ENCODE measurements at places on chromosomes 1 and 21. TPM values are rescaled to one million over a fixed set of nuclear protein-coding genes. Genes with fewer than 3 reads are reported as not detected.

The INSRR gene
- 1.3 TPM for polyA plus RNA-seq

The SPATA1 gene
- 1.7 TPM for polyA plus RNA-seq

The CDA gene
- polyA plus RNA-seq: 6.2 TPM

DNA sequence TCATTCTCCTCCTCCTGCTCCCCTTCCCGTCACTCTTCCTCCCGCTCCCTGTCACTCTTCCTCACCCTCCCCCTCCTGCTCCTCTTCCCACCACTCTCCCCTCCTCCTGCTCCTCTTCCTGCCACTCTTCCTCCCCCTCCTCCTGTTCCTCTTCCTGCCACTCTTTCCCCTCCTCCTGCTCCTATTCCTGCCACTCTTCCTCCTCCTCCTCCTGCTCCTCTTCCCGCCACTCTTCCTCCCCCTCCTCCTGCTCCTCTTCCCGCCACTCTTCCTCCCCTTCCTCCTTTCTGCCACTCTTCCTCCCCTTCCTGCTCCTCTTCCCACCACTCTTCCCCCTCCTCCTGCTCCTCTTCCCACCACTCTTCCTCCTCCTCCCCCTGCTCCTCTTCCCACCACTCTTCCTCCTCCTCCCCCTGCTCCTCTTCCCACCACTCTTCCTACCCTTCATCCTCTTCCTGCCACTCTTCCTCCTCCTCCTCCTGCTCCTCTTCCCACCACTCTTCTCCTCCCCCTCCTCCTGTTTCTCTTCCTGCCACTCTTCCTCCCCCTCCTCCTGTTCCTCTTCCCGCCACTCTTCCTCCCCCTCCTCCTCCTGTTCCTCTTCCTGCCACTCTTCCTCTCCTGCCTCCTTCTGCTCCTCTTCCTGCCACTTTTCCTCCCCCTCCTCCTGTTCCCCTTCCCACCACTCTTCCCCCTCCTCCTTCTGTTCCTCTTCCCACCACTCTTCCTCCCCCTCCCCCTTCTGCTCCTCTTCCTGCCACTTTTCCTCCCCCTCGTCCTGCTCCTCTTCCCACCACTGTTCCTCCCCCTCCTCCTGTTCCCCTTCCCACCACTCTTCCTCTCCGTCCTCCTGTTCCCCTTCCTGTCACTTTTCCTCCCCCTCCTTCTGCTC is 28.7 kb upstream of the ARTN start:
- DNase-seq: no peak

- no peak for DNase-seq
Observed at GRCh38 chr1:59011663-59012062, 227.8 kb upstream of the JUN start.

GRCh38 chr1:201887116-201887866 is 1.4 kb upstream of the SHISA4 start:
- no peak for DNase-seq

GRCh38 chr1:14913482-14914177 is 239.9 kb upstream of the TMEM51 start:
- DNase-seq: no peak

- no peak for DNase-seq
Observed at GRCh38 chr1:164325786-164326185, 233.2 kb upstream of the PBX1 start.

The GBP2 gene
- 4.0 TPM for polyA plus RNA-seq

The DIO1 gene
- 5.6 TPM for polyA plus RNA-seq

GRCh38 chr1:237041461-237041794 is 556 bp upstream of the RYR2 start:
- no peak for DNase-seq

GRCh38 chr1:187956975-187957374 is 1128.2 kb downstream of the PLA2G4A start:
- DNase-seq: no peak

- peak; percentile 39 for DNase-seq
Observed at GRCh38 chr1:94416901-94417727, 1.1 kb upstream of the ABCD3 start.

The SCAMP3 gene
- 54.7 TPM for polyA plus RNA-seq

The ARHGEF16 gene
- polyA plus RNA-seq: 15.0 TPM

DNA sequence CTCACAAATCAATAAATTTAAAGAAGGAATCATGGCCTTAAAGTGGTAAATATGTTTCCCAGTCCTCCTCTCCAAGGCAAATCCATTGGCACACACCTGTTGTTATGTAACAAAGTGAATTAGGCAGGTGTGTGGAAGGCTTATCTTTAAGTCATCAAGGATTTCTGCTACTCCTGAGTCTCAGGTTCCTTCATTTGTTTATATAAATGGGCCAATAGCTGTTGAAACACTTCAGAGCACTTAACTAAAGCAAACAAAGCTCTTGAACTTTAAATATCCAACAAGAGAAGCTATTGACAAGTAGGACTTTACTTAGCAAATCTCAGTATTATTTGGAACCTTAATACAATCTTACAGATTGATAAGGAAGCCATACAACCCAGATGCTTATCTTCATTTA is 99.3 kb upstream of the ESRRG start:
- DNase-seq: no peak
